AG20443 (cell line): ENCODE measurements at places on chromosomes 3 and 15.

GRCh38 chr15:97837896-97838295, 122.6 kb upstream of the ARRDC4 start:
- DNase-seq = no peak

GRCh38 chr3:197216169-197216860, 82.1 kb downstream of the DLG1 start:
- DNase-seq = peak; percentile 30

GRCh38 chr3:18019161-18019495, 276.7 kb upstream of the TBC1D5 start:
- no peak for DNase-seq

DNA sequence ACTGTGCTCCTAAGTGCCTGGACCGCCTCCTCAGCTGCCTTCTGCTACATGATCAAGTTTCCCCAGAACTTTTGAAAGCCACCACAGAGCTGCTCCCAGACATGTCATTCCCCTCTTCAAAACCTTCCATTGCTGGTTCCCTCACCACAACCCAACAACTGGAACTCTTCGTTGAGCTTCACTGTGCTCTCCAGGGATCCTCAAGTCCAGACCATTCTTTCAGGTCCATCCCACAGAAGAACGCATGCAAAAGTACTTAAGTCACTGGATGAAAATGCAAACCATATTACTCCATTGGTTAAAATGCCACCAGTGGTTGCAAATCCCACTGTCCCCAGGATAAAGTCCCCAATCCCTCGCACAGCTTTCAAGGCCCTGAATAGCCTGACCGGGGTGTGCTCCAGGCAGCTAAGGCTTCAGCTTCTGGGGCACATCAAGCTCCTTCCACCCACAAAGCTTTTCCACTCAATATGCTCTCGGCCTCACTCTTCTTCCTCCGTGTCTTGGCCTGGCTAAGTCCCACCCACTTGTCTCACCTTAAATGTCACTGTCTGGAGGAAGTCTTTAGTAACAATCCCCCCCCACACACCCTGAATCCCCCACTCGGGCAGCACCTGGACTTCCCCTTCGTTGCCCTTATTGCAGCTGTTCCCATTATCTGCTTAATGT, 84.8 kb downstream of the XXYLT1 start:
- DNase-seq = no peak

DNA sequence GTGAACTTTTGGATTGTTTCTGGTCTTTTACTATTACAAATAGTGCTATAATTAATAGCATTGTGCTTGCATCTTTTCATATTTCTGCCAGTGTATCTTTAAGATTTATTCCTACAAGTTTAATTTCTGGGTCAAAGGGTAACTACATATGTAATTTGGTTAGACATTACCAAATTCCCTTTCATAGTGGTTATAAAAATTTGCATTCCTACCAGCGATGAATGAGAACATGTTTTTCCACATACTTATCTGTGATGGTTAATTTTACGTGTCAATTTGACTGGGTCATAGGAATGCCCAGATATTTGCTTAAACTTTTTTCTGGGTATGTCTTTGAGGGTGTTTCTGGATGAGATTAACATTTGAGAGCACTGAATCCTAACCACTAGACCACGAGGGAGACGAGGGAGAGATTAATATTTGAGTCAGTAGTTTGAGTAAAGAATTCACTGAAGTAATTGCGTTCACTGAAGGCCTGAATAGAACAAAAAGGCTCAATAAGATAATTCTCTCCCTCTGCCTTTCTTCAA, 132.3 kb upstream of the NEO1 start:
- DNase-seq = no peak

- DNase-seq = no peak
Observed at GRCh38 chr3:24684506-24685023, 189.9 kb upstream of the THRB start.

DNA sequence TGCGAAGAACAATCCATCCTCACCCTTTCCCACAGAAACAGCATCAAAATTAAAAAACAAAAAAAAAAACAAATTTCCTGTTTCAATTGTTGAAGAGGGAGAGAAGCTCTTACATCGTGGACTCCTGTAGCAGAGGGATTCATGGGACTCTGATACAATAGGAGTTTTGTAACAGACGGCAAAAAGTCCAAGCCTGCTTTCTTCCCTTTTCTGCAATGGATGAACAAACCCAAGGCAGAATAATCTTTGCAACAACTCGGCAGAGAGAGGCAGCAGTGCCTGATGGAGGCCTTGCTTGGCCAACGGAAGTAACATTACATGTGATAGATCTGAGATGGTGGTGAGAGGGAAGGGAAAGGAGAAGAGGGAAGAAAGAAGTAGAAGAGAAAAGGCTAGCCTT, 26.9 kb downstream of the CCR4 start:
- DNase-seq = no peak

DNA sequence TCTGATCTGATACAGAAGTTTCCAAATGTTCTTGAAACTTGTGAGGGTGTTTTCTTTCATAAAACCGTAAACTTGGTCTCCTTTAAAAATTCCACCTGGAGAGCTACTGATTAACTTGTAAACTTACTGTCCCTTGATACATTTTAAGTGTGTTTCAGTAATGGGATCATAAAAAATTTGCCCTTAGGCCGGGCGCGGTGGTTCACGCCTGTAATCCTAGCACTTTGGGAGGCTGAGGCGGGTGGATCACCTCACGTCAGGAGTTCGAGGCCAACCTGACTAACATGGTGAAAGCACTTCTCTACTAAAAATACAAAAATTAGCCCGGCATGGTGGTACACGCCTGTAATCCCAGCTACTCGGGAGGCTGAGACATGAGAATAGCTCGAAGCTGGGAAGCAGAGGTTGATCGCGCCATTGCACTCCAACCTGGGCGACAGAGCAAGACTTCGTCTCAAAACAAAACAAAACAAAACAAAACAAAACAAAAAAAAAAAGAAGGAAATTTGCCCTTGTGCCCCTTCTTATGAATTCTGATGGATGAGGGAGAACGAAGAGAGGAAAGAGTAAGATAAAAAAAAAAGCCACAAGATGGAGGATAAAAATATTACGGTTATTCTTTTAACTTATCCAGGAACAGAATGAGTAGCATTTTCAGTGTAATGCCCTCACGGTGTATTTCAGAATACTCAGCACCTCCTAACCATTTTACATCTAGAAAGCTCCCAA, 32.1 kb upstream of the AP4E1 start:
- DNase-seq = no peak

GRCh38 chr3:180278583-180279188, 241.9 kb upstream of the PEX5L start:
- no peak for DNase-seq

GRCh38 chr3:108381529-108382140, 85.3 kb downstream of the HHLA2 start:
- DNase-seq = no peak

DNA sequence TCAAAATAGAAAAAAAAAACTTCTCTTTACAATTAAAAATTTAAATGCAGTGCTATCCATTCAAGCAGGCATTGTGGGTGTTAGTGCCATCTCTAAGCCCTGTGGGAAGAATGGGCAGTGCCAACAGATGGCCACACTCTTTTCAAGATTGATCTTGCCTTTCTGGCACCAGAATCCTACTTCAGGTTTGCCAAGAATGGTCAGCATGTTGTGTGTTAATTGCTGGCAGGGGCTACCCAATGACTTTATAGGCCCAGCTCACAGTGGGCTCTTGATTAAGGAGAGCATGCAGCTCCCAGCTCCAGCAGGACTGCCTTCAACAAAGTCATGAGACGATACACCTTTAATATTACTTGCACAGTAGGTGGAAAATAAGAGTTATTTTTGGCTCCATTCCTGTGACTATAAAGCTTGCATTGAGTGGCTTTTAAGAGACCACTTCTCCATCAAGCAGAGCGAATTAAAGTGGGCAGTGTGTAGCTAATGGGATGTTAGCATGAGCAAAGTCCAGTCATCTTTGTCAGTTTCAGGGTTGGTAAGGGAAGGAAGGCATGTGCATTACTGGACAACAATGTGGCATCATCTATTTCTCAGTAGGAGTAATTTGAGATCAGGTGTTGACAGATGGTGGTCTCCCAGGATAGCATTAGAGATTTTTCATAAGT, 476.8 kb downstream of the C3orf38 start:
- no peak for DNase-seq

DNA sequence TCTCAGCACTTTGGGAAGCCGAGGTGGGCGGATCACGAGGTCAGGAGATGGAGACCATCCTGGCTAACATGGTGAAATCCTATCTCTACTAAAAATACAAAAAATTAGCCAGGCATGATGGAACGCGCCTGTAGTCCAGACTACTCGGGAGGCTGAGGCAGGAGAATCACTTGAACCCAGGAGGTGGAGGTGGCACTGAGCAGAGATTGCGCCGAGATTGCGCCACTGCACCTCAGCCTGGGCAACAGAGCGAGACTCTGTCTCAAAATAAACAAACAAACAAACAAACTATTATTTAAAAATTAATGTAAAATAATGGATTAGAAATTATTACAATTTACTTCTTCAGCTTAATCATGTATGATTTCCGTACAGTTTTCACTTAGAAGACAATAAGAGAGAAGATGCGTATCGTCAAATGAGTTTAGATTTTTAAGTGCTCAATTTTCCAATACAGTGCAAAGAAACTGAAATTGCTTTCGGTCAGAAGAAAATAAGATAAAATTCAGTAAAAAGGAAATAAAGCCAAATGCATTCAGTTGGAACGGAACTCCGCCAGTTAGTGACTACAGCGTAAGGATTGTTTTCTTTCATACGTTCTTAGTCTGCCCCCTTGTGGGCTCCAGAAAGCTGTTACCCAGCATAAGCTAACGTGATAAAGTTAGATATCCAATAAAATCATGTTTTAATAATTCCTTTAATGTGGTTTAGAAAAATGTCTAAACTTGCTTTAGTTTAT, 24.8 kb downstream of the AADAC start:
- peak; percentile 61 for DNase-seq
